ENCODE measurements at places on chromosomes 12 and 14. TPM values are rescaled to one million over a fixed set of nuclear protein-coding genes. Genes with fewer than 3 reads are reported as not detected.

The CCDC196 gene
- not detected for total RNA-seq

The TMEM179 gene
- total RNA-seq = 0.52 TPM

DNA sequence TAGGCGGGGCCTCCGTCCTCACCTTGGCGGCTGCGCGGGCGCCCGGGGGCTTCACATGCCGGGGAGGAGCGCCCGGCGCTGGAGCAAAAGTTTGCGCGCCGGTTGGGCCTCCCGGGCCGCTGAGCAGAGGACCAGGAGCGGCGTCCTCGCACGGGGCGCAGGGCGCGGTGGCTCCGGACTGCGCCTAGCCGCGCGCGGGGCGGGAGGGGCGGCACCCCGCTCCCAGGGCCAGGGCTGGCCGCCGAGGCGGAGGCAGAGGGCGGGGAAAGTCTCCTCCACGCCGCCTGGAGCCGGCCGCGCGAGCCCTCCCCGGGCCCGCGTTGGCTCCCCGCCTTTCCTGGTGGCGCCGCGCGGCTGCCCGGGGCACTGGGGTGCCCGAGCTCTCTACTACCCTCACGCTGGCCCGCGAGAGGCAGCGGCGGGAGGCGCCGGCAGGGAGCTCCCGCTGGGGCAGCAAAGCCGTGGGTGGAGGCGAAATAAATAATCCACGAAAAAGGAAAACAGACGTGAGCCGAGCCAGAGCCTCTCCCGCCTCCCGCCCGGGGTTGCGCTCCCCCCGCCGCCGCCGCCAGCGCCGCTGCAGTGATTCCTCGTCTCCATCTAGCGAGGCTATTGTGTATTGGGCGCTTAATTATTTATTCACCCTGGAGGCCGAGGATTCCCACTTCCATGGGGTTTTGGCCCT lies 400 bp upstream of the PRIMA1 start:
- H3K27me3 ChIP-seq = no peaks in the 10 kb centered on the region
- H3K4me3 ChIP-seq = peak overlapping the region; percentile 58
- DNase-seq = peak; percentile 67
- peak overlapping the region; percentile 76 for H3K27ac ChIP-seq

DNA sequence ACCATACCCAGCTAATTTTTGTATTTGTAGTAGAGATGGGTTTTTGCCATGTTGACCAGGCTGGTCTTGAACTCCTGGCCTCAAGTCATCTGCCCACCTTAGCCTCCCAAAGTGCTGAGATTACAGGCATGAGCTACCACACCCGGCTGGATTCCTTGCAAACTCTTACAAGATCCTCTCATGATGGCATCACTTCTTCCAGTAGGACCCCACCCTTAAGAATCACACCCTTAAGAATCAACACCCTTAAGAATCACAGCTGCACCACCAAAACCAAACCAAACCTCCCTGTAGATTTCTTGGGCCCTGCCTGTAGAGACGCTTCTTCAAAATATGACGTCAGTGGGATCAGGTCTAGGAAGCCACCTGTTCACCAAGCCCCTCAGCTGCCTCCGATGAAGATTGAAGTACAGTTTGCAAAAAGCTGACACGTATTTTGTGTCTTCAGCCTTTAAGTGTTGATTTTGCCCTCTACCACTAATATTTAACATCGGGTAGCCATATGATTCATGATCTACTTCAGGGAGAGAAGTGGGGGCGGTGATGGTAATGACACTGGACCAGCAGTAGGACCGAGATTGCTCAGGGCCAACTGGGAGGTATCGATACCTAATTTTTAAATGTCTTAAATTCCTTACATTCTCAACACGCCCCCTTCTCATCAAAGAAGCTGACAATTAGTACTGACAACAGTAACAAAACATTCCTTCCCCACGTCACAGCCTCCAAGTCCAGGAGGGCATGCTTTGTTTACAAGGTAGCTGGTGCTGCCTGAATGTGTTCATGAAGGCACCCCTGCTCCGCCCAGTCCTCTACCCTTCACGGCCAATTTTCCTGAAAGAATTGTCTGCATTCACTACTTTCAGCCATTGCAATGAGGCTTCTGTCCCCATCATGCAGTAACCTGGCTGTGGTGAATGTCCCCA lies 57.2 kb downstream of the ESRRB start:
- H3K4me3 ChIP-seq = no peak overlapping the region
- no peaks in the 10 kb centered on the region for H3K27me3 ChIP-seq
- no peaks in the 10 kb centered on the region for H3K4me1 ChIP-seq
- no peak for DNase-seq

GRCh38 chr14:99094901-99095300 lies 177.1 kb downstream of the BCL11B start:
- no peaks in the 10 kb centered on the region for H3K27me3 ChIP-seq
- no peak overlapping the region for H3K27ac ChIP-seq
- no peak overlapping the region for H3K4me3 ChIP-seq
- no peaks in the 10 kb centered on the region for H3K4me1 ChIP-seq
